Stimulated activated CD4-positive, alpha-beta T cell treated with anti-CD3 and anti-CD28 coated beads, Interleukin-1b, Interleukin-23, amount 100 ng/mL, for 24 hours (primary cell): ENCODE measurements at places on chromosomes 13 and 19.

- no peak for DNase-seq
Observed at GRCh38 chr19:48154003-48154402, 16.1 kb downstream of the LIG1 start.

DNA sequence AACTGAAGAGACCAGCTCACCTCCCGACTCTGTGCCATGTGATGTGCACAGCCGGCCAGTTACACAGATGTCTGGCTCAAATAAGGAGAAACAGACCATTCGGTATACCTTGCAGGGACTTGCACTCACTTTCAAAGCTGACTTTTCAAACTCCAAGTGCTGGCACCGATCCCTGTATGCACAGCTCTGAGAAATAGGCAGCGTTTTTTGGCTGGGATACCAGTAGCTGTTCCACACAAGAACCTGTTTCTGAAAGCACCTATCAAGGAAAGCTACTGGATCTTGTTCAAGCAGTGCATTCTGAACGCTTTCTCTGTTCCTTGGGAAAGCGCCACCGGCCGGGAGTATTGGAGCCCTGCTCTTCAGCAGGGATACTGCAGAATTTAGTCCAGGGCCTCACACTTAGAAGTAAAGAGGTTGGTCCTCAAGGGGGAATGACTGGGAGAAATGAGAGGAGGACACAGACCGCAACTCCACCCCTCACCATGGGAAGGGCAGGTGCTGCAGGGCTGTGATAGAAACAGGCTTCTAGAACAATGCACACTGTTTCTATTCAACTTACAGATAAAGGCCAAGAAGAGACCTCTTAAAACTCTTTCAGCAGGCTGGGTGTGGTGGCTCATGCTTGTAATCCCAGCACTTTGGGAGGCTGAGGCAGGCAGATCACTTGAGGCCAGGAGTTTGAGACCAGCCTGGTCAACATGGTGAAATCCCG lies 53.6 kb upstream of the PABPC3 start:
- no peak for DNase-seq

DNA sequence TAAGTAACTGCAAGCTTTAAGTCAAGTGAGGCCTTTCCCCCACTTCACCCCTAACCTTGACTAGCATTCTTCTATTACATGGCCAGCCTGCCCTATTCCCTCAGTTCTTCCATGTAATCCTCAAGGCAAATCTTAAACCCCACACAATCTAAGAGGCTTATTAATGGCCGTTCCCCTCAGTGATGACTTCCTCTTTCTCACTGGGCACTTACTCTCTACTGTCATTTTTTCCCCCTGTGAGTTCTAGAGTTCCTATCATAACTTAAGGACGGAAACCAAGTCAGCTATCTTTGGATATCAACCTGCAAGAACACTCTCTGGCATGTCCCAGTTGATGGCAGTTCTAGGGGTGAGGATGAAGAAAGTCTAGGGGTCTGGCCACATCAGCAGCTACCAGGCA lies 131.2 kb downstream of the DCLK1 start:
- DNase-seq: no peak

GRCh38 chr13:62019858-62020257 lies 604.2 kb upstream of the PCDH20 start:
- no peak for DNase-seq

DNA sequence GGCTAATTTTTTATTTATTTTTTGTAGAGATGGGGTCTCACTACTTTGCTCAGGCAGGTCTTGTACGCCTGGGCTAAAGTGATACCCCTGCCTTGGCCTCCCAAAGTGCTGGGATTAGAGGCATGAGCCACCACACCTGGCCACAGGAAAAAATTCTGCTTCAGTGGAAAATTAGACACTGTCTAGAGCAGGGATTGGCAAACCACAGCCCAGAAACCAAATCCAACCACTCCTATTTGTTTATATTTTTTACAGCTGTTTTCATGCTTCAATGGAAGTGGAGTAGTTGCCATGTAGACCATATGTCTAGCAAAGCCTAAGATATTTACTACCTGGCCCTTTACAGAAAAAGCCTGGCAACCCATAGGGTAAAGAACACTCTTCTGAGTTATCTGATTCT lies 123.7 kb upstream of the MRI1 start:
- no peak for DNase-seq

- DNase-seq: no peak
Observed at GRCh38 chr13:49527123-49527522, 31.4 kb downstream of the PHF11 start.

DNA sequence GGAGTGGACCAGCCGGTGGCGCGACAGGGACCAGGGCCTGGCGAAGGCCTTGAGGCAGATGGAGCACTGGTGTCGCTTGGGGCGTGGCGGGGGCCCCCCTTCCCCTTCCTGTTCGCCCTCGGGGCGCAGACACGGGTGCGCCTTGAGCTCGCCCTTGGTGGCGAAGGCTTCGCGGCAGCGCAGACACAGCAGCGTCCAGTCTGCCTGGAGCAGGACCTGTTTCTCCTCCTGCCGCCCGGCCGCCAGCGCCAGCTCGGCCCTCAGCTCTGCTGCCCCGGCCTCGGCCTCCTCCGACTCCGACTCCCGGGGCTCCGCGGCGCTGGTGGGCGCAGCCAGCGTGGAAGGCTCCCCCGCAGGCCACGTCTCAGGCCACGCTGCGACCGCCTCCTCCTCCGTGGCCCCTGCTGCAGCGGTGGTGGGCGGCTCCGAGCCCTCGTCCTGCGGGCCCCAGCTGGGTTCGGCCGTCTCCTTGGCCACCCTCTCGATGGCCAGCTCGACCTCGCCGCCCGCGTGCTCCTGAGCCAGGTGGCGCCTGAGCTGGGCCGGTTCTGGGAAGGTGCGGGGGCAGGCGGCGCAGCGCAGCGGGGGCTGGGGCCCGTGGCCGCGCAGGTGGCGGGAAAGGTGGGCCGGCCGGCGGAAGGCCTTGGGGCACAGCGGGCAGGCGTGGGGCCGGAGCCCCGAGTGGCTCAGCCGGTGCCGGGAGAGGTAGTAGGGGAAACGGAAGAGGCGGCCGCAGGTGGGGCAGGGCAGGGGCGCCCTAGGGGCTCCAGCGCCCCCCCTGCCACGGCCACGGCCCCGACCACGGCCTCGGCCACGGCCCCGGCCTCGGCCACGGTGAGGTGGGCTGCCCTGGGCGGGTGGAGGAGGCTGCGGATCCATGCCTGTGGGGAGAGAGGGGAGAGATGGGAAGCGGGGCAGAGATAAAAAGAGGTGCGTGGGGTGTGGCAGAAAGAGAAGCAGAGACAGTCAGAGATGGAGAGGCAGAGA lies 1.6 kb downstream of the ZNF579 start:
- DNase-seq: no peak

GRCh38 chr19:13172346-13173138 lies 22.3 kb downstream of the IER2 start:
- DNase-seq: no peak

DNA sequence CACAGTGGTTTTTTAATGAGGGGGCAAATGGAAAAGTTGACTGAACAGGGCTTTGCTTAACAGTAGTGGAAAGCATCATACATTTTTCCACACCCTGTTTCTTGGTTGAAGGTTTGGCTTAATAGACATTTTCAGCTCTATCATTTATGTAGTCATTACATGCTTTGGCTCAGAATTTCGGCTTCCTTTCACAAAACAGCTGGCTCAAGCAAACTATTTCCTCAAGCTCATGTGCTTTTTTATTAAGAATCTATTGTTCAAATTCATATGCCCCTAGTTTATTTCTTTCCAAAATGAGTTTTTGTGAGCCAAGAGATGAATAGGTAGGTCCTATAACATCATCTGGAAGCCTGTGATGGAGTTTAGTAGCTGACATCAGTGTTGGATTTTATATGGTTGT lies 113.8 kb downstream of the SLITRK6 start:
- DNase-seq: no peak

- DNase-seq: no peak
Observed at GRCh38 chr19:35607661-35608060, 4.9 kb upstream of the HAUS5 start.

- no peak for DNase-seq
Observed at GRCh38 chr13:97224544-97225300, 2.6 kb downstream of the MBNL2 start.

DNA sequence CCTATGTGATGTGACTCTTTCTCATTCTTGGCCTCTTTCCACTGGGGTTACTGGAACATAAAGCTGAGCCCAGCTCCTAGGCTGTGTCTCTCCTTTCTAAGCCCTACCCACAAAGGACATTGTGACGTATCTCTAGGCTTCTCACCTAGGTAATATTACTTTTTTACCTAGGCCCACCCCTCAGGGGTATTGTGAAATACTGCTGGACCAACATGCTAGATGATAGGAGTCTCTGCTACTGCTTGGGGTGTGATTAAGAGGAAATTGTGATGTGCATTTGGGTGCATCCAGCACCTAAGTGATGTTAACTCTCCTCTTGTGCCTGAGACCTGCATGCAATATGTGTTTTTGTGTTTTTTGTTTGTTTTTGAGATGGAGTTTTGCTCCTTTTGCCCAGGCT lies 22.8 kb upstream of the ZNF254 start:
- no peak for DNase-seq

DNA sequence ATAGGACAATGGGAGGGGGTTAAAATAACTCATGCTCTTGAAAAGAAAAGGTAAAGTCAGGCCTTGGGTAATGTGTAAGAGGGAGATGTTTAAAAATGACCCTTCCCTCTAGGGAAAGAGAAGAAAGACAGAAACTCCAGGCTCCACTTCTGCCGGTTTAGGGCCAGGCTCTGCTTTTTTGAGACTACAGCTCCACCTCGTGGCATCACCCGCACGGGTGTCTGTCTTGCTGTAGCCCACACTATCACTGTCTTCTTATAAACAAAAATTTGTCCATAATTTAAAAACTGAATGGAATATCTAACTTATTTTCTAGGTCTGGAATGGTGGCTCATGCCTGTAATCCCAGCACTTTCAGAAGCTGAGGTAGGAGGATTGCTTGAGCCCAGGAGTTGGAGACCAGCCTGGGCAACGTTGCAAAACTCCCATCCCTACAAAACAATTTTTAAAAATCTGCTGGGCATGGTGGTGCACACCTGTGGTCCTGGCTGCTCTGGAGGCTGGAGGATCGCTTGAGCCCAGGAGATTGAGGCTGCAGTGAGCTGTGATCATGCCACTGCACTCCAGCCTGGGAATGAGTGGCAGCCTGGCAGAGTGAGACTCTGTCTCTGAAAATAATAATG lies 65.1 kb upstream of the GTF3A start:
- peak; percentile 51 for DNase-seq

GRCh38 chr13:114144606-114145244 lies 12.3 kb upstream of the RASA3 start:
- no peak for DNase-seq

- DNase-seq: no peak
Observed at GRCh38 chr13:80705371-80706163, 364.6 kb upstream of the SPRY2 start.

DNA sequence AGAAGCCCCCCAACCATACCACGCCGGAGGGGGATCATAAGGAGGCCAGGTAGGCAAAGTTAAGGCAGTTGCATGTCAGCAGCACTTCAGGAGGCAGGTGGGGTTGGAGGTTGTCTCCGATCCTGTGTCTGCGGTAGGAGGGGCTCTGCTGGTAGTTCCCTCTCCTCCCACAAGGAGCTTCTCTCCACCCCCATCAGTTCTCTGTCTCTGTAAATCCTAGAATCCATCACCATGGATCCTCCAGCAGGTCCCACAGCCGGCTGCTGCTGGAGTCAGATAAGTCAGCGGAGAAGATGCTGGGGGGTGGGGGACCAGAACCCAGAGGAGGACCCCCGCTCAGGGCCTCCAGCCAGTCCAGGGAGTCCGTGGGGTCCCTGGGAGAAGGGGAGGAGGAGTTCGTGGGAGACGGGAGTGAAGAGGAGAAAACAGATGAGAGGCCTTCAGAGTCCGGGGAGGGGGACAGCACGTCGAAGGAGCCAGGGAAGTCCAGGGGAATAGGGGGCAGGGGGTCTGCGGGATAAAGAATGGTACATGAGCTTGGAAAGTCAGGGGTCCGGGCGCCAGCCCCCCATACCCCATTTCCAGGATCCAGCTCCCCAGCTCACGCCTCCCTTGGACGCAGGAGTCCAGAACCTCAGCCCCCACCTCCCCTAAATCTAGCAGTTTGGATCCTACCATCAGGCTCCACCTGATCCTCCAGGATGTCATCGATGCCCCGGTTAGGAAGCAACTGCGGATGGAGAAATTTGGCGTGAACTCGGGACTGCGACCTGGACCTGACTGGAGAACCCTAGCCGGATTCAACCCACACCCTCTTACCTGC lies 6.3 kb downstream of the MAMSTR start:
- DNase-seq: no peak

DNA sequence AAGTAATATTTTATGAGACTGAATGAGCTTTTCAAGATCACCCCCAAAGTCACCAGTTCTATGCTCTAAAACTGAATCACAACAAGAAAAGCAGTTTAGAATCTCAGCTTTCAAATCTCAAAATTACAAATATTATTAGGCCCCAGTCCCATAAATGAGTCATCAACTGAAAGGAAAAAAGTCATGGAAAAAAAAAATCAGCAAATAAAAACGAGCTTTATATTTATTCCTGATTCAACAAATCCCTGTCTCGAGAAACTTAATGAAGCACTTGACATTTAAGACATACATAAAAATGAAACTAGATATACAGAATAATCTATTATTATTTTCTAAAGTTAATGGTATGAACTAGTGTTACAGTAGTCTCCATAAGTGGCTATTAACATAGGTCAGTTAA lies 203.0 kb downstream of the DIAPH3 start:
- no peak for DNase-seq

DNA sequence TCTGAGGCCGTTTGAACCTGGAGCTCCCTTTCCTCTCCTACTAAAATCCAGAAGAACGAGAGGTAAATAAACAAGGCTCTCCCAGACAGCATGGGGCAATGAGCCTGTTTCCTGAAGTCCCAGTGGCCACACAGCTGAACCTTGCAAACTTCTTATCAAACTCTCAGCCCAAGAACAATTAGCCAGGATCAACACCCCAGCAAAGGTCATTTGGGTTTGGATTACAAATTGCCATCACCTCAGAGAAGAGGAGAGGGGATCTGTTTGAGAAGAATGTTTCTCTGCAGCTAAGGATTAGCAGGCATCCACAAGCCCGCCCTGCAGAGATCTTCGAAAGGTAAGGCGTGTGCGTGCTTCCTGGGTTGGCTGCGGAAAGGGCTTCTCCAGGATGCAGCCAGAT lies 201.9 kb upstream of the SOX1 start:
- DNase-seq: no peak

GRCh38 chr13:79995334-79995733 lies 345.6 kb downstream of the SPRY2 start:
- no peak for DNase-seq
